ENCODE measurements at places on chromosomes 3 and 15. TPM values are rescaled to one million over a fixed set of nuclear protein-coding genes. Genes with fewer than 3 reads are reported as not detected.

HES1 gene
- 0.25 TPM for polyA plus RNA-seq

CKMT1B gene
- polyA plus RNA-seq = 23.2 TPM

FSTL1 gene
- polyA plus RNA-seq = 12.3 TPM

TMEM108 gene
- 2.9 TPM for polyA plus RNA-seq

AGTR1 gene
- polyA plus RNA-seq = 1.3 TPM

ZNF502 gene
- polyA plus RNA-seq = 16.0 TPM

C3orf62 gene
- polyA plus RNA-seq = 18.0 TPM

LMAN1L gene
- not detected for polyA plus RNA-seq

RLBP1 gene
- 0.16 TPM for polyA plus RNA-seq

SUCNR1 gene
- polyA plus RNA-seq = not detected

SLITRK3 gene
- polyA plus RNA-seq = 1.2 TPM

ATP10A gene
- polyA plus RNA-seq = not detected

CSTA gene
- not detected for polyA plus RNA-seq

GASK1A gene
- polyA plus RNA-seq = 1.6 TPM

FBXO40 gene
- not detected for polyA plus RNA-seq

DPPA4 gene
- 1.2 TPM for polyA plus RNA-seq

ARGFX gene
- polyA plus RNA-seq = not detected

SNURF gene
- 19.9 TPM for polyA plus RNA-seq

PPARG gene
- polyA plus RNA-seq = 0.54 TPM

FAM162A gene
- polyA plus RNA-seq = 16.2 TPM

NR1I2 gene
- 0.53 TPM for polyA plus RNA-seq

GOLGA6L22 gene
- not detected for polyA plus RNA-seq

GPR149 gene
- 10.7 TPM for polyA plus RNA-seq

TRH gene
- polyA plus RNA-seq = 2.6 TPM

ASB14 gene
- polyA plus RNA-seq = not detected

JAGN1 gene
- 26.5 TPM for polyA plus RNA-seq

IL17RE gene
- polyA plus RNA-seq = not detected

FRMD5 gene
- polyA plus RNA-seq = 25.8 TPM
